Activated CD4-positive, alpha-beta T cell treated with anti-CD3 and anti-CD28 coated beads, Interleukin-10, Interleukin-2, amounts not matched to agents 100 ng/mL and 50 ng/mL, durations not matched to agents 16 hours and 8 hours (primary cell): ENCODE measurements at places on chromosomes 2 and 18.

- DNase-seq, result no peak
Measured at GRCh38 chr18:21452796-21453510, 147.6 kb downstream of the ESCO1 start.

GRCh38 chr2:37414470-37414949 is 70.1 kb downstream of the QPCT start:
- DNase-seq, result peak; percentile 61

DNA sequence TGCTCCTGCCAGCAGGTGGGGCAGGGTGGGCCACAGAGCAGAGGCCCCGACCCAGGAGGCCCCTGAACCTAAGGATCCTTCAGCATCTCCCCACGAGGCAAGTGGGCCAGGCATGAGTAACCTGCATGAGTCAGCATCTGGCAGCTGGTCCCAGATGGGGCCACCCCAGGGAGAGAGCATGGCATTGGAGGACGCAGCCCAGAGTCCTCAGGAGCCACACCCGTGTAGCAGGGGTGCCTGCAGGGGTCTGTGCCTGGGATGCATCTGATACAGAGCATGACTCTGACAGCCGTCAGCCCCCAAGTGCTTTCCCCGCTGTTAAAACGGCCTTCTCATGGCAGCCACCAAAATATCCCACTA is 185.6 kb upstream of the SALL3 start:
- no peak for DNase-seq

DNA sequence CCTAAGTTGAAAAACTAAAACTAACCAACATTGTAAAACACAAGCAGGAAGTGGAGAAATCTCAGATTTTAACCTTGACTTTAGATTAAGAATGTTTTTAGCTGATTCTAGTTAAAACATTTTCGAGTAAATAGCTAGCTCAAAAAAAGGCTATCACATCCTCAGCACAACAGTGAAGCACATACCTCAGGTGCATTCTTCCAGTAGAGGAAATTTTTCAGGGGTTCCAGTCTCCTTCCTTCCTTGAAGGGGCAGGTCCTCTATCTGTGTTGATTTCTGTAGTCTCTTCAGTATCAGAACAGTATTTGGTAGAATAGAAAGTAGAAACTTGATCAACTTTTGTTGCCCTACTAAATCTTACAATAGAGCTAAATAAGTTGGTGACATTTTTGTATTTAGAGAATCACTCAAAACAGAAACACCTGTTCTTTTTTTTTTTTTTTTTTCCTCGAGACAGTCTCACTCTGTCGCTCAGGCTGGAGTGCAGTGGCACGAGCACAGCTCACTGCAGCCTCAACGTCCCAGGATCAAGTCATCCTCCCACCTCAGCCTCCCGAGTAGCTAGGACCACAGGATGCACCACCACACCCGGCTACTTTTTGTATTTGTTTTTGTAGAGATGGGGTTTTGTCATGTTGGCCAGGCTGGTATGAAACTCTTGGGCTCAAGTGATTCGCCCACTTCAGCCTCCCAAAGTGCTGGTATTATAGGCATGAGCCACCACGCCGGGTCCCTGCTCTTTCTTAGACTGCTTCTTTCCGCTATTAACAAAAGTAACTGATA is 6.9 kb upstream of the GPR155 start:
- DNase-seq, result peak; percentile 29

DNA sequence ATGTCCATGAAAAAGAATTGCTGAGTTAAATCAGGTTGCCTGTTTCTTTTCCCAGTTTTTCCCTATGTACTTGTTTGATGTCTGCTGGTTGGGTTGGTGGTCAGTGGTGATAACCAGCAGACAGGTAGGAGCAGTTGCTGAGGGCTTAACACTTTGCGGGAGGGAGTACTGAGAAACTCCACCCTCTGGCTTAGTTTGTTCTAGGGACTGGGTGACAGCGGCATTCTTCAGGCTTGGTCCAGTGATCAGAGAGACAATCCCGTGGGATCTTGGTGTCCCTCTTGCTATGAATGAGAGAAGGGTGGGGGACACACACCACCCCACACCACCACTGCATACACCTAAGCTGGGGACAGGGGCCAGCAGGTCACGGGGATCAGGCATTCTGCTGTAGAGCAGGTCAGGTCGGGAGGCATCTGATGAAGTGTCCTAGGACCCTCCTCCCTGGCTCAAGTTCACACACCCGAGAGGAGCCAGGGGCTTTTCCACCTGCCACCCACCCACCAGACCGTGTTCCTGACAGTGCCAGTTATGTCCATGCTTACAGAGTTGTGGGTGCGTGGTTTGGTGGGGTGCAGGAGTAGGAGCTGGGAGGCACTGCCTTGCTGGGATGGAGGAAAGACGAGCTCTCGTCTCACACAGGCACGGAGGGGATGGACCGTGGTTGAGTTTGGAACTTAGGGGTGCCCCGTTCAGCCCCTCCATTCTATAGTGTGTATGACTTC is 21.3 kb upstream of the ALLC start:
- no peak for DNase-seq

DNA sequence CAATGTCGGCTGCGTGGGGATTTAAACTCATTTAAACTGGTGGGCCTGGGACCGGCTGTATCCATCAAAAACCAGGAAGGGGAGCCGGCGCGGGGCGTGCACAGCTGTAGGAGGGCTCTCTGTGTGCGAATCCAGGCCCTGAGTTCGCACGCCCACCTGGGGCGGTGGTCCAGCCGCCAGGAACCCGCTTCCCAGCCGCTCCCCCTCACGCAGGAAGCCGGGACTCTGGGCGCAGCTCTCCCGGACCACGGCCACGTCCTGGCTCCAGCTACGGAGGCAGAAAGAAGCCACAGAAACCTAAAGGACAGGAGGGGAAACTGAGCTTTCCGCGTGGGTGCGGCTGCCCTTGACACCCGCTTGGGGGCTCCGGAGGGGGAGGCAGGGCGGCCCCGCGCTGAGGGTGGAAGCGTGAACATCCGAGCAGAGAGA is 80.6 kb downstream of the GFPT1 start:
- DNase-seq, result no peak

- no peak for DNase-seq
Measured at GRCh38 chr2:236755278-236755840, 185.7 kb downstream of the ACKR3 start.

DNA sequence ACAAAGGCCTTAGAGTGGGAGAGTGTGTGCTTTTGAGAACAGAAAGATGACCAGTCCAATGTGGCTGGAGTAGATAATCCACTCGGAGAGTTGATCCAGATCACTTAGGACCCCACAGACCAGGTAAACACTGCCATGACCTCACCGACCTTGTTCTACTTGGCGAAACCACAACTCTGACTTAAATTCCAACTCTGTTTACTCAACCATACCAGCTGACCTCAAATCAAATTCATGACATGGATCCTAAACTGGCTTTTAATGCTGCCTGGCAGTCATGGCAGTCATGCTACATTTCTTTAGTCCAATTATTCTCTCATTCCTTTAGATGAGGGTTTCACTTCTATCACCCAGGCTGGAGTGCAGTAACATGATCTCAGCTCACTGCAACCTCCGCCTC is 347.1 kb upstream of the FAM98A start:
- no peak for DNase-seq

- DNase-seq, result peak; percentile 11
Measured at GRCh38 chr18:57959278-57959677, 84.7 kb upstream of the NEDD4L start.

GRCh38 chr2:127621981-127622431 is 23.9 kb upstream of the GPR17 start:
- no peak for DNase-seq

- DNase-seq, result no peak
Measured at GRCh38 chr2:71576541-71576940, 123.2 kb downstream of the DYSF start.

DNA sequence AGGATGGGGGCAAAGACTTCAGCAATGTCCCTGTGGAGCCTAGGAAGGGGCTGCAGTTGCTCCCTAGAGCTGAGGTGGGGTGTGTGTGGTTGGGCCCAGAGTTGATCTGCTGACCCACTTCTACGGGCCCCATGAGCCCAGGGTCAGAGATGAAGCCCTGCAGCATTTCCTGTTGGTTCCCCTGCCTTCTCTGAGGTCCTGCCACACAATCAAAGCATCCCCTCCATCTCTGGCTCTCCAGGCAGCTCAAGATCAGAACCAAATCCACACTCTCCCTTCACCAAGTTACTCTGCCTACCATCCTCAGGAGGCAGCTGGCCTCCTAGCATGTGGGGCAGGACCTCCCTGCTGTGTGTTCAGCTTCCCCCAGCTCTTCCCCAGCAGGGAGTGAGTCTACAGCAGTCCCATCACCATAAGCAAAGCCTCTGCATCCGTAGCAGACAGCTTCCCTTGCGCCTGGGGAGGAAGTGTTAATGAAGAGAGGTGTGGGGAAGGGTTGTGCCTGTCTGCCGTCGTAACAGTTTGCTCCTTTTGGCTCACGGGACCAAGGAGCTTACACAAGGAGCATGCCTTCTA is 26.9 kb downstream of the TMEM247 start:
- no peak for DNase-seq

DNA sequence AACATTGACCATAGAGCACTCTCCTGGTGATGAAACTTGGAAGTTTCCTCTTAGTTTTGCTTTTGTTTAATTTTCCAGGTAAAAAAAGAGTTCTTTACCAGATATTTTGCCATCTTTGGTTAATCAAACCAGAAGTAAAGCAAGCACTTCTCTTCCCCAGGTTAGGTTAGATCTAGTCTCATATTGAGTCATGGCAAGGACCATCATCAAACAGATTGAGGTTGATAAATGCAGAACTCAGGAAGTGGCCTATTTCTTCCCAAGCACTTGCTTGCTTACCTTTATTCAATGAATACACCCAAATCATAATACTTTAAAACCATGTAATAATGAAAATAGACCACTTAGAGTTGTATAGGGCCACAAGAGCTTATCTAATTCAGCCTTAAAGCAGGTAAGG is 23.4 kb downstream of the DNAH6 start:
- peak; percentile 52 for DNase-seq

- no peak for DNase-seq
Measured at GRCh38 chr2:203774760-203775159, 68.3 kb downstream of the CD28 start.
